ENCODE measurements at places on chromosomes 7 and 10.

DNA sequence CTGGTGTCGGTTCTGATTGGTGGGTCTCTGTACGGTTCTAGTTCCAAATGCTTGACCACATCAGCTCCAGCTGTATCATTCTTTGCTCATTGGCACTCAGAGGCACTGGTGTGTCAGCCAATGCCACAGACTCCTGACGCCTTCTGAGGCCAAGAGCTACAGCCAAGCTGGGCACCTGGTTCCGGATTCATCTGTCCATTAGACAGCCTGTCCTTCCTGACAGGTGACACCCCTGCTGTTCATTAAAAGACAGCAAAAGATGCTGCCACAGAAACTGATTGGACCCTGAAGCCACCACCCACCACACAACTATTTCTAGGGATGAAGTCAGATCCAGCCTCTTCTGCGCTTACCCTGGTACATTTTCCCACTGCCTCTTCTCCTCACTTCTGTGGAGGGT, 35.6 kb downstream of the COL13A1 start:
- no peak for DNase-seq

DNA sequence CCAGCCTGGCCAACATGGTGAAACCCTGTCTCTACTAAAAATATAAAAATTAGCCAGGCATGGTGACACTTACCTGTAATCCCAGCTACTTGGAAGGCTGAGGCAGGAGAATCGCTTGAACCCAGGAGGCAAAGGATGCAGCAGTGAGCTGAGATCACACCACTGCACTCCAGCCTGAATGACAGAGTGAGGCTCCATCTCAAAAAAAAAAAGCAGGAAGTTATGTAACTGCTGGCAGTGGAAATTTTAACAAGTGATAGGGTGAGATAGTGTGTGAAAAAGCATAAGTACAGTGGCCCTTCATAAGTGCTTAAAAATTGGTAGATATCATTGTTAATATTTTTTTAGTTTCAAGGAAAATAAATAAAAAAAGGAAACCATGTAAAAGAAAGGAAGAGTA, 12.3 kb downstream of the AKR1C3 start:
- no peak for DNase-seq

- DNase-seq: no peak
Observed at GRCh38 chr7:108613949-108614381, 44.3 kb downstream of the DNAJB9 start.

DNA sequence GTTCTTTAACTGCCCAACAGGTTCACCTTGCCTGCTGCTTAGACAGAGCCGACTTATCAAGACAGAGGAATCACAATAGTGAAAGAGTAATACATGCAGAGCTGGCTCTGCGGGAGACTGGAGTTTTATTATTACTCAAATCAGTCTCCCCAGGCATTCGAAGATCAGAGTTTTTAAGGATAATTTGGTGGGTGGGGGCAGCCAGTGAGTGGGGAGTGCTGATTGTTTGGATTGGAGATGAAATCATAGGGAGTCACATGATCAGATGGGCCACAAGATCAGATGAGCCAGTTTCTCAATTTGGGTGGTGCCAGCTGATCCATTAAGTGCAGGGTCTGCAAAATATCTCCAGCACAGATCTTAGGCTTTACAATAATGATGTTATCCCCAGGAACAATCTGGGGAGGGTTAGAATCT, 131.3 kb downstream of the AKR1D1 start:
- DNase-seq: no peak

DNA sequence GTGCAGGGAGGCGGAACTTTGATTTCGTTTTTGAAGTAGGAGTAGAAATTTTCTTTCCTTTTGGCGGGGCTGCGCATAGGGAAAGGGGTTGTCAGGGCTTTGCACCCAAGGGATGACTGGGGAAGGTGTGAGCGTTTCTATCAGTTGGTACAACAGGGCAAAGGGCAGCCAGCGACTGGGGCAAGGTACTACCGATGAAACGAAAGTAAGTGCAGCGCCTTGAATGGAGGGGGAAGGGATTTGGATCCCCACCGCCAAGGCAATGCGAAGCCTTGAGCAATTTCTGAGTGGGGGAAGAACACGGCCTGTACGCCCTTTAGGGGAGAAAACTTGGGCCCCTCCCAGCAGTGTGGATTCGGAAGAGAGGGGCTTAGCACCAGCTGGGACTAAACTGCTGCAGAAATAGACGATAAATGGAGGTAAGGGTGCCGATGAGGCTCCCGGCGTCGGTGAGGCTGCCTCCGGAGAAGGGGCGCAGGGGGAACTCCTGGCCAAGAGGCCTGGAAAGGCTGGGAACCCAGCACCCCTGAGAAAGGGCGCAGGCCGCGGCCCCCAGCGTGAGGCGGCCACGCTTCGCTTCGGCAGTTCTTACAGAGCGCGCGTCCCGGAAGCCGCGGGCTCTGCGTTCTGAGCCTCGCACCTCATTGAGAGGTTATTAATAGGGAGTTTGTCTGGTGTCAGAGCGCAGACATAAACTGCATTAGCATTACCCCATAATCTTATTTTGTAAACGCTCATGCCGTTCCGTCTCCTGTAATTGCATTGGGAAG, 10.0 kb upstream of the TLX1 start:
- no peak for DNase-seq

- DNase-seq: no peak
Observed at GRCh38 chr10:42879380-42880254, 97.0 kb downstream of the BMS1 start.

- DNase-seq: no peak
Observed at GRCh38 chr7:147833557-147833956, 757.0 kb upstream of the C7orf33 start.

DNA sequence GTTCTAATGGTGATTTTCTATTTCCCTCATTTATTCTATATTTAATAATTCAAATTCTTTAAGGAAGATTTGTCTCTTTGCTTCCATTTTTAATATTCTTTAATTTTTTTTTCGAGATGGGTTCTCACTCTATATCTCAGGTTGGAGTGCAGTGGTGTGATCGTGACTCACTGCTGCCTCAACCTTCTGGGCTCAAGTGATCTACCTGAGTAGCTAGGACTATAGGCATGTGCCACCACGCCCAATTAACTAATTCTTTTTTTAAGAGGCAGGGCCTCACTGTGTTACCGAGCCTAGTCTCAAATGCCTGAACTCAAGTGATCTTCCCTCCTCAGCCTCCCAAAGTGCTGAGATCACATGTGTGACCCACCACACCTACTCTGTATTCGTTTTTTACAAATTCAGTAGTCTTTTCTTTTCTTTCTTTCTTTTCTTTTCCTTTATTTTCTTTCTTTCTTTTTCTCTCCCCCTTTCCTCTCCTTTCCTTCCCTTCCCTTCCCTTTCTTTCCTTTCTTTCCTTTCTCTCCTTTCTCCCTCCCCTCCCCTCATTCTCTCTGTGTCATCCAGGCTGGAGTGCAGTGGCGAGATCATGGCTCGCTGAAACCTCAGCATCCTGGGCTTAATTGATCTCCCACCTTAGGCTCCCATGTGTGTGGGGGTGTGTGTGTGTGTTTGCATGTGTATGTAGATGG, 323.1 kb downstream of the ADK start:
- DNase-seq: no peak

DNA sequence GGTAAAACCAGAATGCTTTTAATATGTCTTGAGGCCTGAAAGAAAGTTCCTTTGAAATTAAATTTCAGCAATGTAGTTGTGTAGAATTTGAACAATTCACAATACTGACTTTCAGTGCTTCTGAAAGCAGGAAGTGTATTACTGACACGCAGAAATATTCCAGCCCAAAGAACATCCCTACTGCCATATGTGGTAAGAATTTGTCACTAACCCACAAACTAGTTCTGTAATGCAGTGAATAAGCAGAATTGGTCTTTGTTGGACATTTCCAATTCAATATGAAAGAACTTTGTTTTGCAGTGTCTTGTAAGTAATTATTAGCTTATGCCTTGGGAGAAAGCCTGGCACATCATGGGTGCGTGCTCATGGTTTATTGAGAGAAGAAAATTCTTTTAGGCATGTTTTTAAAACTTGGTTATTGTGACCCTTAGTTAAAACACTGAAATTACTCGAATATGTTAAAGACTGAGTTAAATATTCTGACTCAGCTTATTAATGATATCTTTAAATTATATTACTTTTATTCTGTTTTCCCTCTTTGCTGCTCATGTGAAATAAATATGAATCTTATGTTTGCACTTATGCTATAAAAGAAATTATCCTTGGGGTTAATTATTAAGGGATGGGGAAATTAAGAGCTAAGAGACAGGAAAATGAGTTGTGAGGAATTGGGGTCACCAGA, 33.4 kb downstream of the PTPN12 start:
- no peak for DNase-seq

DNA sequence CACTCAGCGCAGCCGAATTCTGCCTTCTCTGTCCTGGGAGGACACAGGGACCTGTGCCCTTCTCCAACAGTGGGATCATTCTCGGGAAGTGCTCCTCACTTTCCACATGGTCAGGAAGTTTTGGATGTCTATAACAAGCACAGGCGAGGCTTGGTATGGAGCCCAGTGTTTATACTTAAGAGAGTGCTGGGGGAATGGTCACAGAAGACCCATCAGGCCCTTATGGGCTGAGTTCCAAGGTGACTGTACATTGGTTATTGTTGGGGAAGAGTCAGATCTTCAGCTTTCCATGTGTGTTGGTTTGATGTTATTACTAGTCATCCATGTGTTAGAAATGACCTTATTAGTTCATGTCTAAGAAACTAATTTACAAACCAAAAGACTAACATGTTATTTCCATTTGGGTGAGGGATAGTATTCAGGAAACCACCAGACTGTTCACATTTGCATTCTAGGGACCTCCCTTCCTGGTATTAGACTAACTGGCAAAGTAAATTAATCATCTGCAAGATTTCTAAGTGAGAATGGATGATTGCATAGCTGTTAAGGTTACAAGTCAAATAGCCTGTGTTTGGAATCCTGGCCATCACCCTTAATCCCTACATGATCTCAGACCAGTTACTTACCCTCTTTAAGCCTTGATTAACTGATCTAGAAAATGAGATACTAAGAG, 834.2 kb downstream of the LRMDA start:
- DNase-seq: no peak

DNA sequence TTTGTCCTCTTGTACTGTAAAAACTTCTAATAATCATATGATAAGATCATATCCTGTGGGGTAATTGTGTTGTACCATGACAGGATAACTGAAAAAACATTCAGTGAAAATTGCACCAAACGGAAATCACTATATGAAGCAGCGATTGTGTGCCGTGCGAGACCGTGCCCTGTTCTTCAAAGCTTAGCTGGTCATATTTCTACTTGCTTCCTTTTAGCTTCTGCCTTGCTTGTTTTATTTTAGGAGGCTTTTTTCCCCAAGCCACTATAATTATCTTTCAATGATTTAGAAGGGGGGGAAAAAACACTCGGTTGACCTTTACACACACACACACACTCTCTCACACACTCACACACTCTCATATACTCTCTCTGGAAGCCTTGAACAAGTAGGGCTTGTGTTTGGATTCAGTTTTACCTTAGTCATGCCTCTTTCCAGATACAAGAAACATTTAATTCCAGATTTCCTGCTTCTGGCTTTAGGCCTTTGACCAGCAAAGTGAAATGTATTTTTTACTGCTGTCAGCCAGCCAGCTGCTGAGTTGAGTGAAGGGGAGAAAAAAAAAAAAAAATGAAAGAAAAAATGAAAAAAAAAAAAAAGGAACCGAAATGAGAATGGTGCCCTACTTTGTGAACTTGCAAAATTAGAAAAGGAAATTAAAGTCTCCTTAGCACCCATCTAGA, 181.4 kb downstream of the ARID5B start:
- no peak for DNase-seq

DNA sequence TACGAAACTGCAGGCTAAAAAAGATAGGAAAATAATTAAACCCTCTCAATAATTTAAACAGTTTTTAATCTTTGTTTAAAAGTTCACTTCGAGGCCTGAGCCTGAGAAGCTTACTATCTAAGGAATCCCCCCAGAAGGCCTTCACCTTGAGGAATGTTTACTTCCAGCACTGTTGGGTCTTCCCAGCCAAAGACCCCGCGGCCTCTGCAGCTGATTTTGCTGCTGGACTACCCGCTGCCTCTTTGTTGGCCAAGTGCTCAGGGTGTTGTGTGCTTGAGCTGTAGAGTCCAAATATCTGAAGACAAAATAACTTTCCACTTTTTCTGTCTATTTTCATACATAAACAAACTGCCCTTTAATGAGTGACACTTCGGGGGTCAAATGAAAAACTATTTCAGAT, 292.7 kb downstream of the GLRX3 start:
- no peak for DNase-seq

DNA sequence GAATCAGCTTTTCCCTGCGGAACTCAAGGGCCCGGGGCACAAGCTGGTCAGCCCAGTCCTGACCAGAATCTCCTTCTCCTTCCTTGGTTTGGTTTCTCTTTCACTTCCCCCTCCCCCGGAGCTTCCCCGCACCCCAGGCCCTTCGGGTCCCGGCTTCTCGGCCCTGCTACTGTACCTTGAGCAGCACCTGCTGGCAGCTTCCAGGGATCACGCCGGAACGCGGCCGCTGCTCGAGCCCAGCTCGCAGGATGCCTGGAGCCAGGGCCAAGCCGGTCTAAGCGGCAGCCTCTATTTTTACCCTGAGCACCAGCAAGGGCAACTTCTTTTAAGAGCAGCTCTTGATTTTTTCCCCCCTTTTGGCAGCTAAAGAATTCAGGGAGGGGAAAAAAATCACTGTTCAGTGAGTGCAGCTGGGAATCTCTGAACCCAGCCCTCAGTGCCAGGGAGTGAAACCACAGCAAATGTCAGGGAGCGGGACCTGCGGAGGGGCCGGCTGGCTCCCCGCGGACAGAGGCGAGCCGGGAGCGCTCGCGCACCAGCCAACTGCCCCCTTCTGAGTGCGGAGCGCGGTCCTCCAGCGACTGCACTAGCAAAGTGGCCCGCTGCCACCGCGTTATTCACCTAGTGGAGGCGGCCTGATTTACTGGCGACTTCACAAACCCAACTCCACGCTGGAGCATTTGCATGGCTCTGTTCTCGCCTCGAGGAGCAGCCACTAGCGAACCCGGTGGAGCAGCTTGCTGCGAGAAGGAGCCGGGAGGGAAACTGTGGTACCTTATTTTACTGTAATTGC, 2.4 kb upstream of the INHBA start:
- DNase-seq: no peak

DNA sequence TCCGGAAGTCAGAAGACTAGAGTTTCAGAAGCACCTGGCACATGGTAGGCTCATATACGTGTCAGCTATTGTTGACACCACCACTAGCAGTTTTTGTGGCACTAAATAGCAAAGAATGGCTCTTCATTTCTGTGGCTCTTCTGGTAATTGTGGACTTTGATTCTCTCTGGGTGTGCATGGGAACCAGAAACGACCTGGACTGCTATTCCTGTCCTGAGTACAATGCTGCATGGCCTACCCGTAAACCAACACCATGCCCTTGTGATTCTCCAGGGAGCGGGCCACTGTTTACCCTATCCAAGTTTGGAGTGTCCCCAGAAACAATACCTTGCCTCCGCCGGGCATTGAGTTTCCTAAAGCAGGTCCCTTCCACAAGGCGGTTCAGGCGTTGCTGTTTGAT, 162.9 kb upstream of the AOAH start:
- no peak for DNase-seq

GRCh38 chr10:111835574-111835973, 348.0 kb downstream of the GPAM start:
- DNase-seq: no peak

GRCh38 chr7:37363536-37364491, 84.8 kb downstream of the ELMO1 start:
- DNase-seq: no peak

- DNase-seq: no peak
Observed at GRCh38 chr10:107054469-107055156, 109.9 kb downstream of the SORCS1 start.
